NCI-H187 treated with DMSO at 0.1 percent for 48 hours (cell line): ENCODE measurements at places on chromosomes 16 and 17.

DNA sequence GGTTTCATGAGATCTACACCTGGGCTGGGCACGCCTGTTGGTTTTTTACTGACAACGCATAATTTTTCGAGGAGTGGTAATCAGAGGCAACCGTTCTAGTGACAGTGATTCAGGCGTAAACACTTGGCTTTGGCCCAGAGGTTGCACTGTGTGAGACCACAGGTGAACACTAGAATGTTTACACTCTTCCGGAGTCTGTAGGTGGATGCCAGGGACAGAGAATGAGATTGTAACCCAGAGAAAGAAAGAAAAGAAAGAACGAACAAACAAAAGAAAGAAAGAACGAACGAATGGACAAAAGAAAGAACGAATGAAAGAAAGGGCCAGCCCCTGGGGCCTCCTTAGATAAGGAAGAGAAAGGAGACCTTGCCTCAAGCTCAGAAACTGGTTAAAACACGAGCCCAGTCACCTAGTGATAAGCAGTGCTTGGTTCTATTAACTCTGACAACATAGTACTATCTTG lies 113.2 kb downstream of the PRKCB start:
- DNase-seq, result peak; percentile 34

- peak; percentile 93 for DNase-seq
Observed at GRCh38 chr17:44775136-44775837, 16.5 kb downstream of the ADAM11 start.

DNA sequence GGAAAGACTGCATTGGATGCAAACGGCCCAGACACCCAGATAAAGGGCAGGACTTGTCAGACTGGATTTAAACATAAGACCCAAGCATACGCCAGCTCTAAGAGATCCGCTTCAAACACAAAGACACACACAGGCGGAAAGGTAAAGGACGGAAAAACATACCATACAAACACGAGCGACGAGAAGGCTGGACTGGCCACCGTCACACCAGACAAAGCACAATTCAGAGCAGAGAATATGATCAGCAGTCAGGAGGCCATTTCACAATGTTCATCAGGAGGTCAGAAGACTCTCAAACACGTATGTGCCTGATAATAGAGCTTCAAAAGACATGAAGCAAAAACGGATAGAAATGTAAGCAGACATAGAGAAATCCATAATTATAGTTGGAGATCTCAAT lies 84.9 kb upstream of the GNG13 start:
- DNase-seq, result no peak

- DNase-seq, result no peak
Observed at GRCh38 chr16:30456302-30456701, 10.6 kb upstream of the SEPHS2 start.
